ENCODE measurements at places on chromosomes 16 and 17.

- DNase-seq: no peak
Observed at GRCh38 chr17:76688165-76688622, 22.6 kb downstream of the MXRA7 start.

DNA sequence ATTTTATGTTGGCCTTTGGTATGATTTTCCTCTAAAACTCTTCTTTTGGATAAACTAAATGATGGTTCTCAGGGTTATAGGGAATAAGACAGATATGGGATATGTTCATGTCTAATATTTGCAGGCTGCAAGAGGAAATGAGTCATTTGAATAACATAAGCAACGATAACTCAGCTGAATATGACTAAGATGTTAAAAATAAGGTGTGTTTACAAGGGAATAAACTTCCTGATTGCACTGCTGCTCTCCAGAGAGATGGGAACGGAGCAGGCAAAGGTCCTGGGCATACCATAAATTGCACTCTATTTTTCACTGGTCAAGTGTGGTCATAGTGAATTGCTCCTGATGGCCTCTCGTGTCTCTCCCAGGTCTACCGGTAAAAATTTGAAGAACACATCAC is 666.2 kb downstream of the TOX3 start:
- no peak for DNase-seq

- DNase-seq: peak; percentile 74
Observed at GRCh38 chr16:17578981-17579874, 108.5 kb upstream of the XYLT1 start.

DNA sequence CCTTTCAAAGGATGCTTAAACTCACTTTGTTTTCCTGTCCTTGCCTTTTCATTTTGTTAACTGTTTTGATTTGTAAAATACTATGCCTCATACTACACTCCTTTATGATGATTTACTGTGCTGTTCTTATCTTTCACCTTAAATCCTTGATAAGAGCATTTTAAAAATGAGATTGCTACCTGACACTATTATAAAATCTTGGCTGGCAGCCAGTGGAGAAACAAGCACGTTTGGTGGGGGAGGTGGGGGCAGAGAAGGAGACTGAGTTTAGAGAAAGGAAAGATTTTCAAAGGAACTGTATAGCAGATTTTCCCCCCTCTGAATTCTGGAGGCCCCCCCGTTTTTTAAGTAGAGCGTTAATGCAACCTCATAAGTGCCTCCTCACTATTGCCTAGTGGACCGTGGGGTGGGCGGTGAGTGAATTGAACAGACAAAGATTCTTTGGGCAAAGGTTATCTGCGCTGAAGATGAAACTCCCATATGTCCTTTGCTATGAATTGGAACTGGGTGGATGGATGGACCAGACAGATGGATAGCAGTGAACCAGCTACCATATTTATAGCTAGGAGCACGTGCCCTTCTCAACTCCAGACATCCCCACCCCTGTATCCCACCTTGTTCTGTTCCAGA is 200.2 kb downstream of the CCDC182 start:
- peak; percentile 55 for DNase-seq

DNA sequence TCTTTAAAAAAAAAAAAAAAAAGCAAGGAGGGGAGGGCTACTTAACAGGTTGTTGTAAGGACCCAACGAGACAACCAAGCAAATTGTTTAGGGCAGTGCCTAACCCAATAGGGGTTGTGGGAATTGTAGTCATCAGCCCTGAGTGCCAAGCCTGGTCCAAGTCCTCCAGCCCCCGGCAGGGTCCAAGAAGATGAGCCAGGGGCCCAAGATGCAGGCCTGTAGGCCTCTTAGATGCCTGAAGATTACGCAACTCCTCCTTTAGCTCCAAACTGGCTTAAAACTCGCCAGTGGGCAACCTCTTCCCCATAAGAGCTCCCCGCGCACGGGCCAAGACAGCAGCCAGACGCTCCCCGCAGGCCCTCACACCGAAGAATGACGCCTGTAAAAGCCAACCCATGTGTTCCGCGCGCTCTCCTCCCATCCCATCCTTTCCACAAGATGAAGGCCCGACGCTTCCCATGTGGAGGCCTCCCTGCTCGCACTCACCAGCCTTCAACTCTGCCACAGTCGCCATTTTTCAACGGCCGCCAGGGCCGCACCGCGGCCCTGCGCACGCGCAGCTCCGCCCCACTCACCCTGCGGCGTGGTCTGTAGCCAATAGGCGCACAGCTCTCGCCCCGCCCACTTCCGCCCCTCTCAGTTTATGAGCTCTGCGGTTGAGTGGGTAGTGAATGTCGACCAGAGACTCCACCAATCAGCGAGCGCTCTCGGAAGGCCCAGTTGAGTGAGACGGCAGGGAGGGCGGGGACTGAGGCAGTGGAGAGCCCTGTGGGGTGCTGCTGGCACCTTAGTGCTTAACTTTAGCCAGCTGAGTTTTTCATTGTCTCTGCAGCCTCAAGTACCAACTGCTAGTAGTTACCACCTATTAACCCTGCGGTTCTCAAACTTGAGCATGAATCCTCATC is at the start of gene CEP20:
Gene CEP20, minus strand, starts transcription at position 532 of the 905 bp plus-strand sequence. Its CDS starts 18 bp downstream, at position 514.
- DNase-seq: peak; percentile 100

DNA sequence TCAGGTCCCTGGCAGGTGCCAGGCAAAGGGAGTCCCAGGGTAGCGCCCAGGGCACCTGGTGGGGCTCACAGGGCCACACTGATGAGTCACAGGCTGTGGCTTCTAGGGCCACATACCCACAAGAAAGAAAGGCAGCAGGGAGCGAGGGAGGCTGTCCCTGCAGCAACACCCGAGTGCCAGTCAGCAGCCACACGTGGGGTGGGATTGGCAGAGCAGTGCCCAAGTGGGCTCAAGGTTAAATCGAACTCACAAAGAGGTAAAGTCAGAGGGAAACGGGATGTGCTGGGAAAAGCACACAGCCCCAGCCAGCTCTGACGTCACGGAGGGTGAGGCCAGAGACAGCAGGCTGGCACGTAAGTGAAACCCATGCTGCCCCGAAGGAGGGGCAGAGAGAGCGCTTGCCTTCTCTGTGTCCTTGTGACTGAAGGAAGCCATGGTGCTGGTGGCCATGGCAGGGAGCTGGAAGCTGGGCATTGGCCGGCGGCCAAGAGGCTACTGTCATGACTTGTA is 33.8 kb downstream of the FA2H start:
- DNase-seq: no peak

DNA sequence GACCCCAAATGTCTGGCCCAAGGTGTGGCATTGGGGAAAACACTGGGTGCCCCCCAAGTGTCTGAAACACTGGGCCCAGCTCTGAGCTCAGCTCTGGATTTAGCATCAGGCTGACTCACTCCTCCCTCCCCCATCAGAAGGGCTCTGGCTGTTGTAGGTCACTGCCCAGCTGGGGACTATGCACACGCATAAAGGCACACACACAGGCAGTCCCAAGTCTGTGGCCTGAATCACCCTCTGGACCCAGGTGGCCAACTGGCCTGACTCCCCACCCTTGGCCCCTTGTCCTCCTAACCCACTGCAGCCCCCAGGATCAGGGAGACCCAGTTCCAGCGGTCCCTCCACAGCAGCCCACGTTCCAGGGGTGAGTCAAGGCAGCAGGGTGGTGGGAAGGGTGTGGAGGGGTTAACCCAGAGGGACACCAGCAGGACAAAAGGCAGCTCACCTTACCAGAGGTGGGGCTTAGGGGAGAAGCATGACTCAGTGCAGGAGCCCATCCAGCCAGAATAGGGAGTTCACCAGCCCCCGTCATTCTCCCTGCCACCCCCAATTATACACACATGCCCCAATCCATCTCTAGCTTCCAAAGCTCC is 47.0 kb downstream of the MYO18A start:
- DNase-seq: peak; percentile 47

Measured in WERI-Rb-1 (cell line).